Breast epithelium (tissue), 4 donors: ENCODE measurements at places on chromosomes 12 and 14. TPM values are rescaled to one million over a fixed set of nuclear protein-coding genes. Genes with fewer than 3 reads are reported as not detected.

- peak; percentile 53 for DNase-seq
- H3K4me3 ChIP-seq, result no peak overlapping the region
- H3K36me3 ChIP-seq, result no peaks in the 10 kb centered on the region
- H3K27ac ChIP-seq, result peak overlapping the region; percentile 56
- H3K4me1 ChIP-seq, result no peaks in the 10 kb centered on the region
Measured at GRCh38 chr12:96510306-96510764, 21.0 kb downstream of the CFAP54 start.

DNA sequence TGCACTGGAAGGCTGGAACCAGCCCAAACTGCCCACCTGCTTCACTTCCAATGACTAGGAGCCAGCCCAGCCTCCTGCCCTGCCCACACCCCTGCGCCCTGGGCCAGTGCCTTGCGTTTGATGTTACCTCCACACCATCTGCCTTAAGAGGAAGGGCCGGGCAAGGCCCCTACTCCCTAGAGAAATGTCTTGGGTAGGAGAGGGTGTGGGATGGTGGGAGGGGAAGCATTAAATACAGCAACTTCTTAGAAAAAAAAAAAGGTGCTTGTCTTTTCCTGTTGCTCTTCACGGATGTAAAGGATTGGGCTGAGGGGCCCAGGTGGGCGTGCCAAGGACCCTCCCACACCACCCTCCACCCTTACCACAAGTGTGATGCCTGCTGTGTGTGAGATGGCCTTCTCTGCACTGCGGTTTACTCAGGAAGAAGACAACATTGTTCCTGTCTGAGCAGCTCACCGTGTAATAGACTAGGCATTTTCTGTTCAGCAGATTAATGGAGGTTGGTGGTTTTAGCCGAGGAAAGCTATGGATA lies 99.9 kb downstream of the NINJ2 start:
- no peak for DNase-seq
- no peak overlapping the region for H3K4me3 ChIP-seq
- no peak overlapping the region for H3K27ac ChIP-seq
- peaks cover 3% of the 10 kb centered on the region for H3K4me1 ChIP-seq
- H3K27me3 ChIP-seq, result no peaks in the 10 kb centered on the region

Gene NRL
- total RNA-seq, result 2.5 TPM

GRCh38 chr14:96146131-96146771 lies 58.4 kb upstream of the BDKRB2 start:
- H3K4me1 ChIP-seq, result no peaks in the 10 kb centered on the region
- H3K36me3 ChIP-seq, result no peaks in the 10 kb centered on the region
- H3K4me3 ChIP-seq, result no peak overlapping the region
- peak; percentile 85 for DNase-seq
- peak overlapping the region; percentile 52 for H3K27ac ChIP-seq
- H3K27me3 ChIP-seq, result no peaks in the 10 kb centered on the region

Gene IRAK3
- total RNA-seq, result 88.8 TPM

DNA sequence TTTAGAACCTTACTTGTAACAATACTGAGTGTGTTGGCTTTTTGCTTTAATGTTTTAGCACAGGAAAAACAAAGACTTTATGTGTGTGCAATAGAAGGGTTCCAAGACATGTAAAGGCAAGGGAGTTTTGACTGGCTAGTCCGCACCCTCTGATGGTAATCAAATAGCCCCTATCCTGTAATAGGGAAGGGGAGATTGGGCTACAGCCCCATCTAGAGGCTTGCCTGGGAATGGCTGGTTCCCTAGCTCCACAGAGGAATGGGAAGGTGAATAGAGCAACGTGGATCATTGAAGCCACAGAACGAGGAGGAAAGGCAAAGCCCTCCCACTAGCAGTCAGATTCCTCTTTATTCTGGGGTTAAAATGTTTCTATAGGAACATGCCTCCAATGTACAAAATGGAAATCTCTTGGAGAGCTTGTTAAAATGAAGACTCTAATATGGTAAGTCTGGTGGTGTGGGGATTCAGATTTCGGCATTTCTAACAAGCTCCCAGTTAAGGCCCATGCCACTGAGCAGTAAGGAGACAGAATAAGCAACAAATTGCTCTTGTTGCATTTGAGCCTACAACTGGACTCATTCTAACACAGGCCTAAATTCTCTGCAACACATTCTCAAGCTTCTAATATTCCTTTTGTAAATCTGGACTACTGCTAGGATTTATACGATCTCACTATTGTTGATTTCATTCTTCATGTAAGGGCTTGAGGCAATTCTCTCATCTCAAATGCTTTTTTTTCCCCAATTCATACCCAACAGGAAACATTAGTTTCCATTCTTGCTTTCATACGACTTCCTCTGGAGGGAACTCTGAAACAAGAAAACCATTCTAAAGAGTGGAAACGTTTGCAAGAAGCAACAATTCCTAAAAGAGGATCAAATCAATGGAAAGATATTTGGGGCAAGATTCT lies 57.1 kb downstream of the NIN start:
- DNase-seq, result no peak
- peak overlapping the region; percentile 83 for H3K27ac ChIP-seq
- no peaks in the 10 kb centered on the region for H3K4me1 ChIP-seq
- no peaks in the 10 kb centered on the region for H3K36me3 ChIP-seq
- no peak overlapping the region for H3K4me3 ChIP-seq

GRCh38 chr14:74898694-74899093 lies 17.0 kb downstream of the DLST start:
- no peak for DNase-seq
- H3K27ac ChIP-seq, result no peak overlapping the region
- no peaks in the 10 kb centered on the region for H3K27me3 ChIP-seq
- H3K4me3 ChIP-seq, result no peak overlapping the region
- peaks cover 30% of the 10 kb centered on the region for H3K36me3 ChIP-seq
- H3K4me1 ChIP-seq, result no peaks in the 10 kb centered on the region

GRCh38 chr12:89567691-89568239 lies 41.9 kb upstream of the POC1B start:
- DNase-seq, result no peak
- H3K4me1 ChIP-seq, result no peaks in the 10 kb centered on the region
- H3K27ac ChIP-seq, result peak overlapping the region; percentile 69
- H3K4me3 ChIP-seq, result no peak overlapping the region
- H3K36me3 ChIP-seq, result no peaks in the 10 kb centered on the region

DNA sequence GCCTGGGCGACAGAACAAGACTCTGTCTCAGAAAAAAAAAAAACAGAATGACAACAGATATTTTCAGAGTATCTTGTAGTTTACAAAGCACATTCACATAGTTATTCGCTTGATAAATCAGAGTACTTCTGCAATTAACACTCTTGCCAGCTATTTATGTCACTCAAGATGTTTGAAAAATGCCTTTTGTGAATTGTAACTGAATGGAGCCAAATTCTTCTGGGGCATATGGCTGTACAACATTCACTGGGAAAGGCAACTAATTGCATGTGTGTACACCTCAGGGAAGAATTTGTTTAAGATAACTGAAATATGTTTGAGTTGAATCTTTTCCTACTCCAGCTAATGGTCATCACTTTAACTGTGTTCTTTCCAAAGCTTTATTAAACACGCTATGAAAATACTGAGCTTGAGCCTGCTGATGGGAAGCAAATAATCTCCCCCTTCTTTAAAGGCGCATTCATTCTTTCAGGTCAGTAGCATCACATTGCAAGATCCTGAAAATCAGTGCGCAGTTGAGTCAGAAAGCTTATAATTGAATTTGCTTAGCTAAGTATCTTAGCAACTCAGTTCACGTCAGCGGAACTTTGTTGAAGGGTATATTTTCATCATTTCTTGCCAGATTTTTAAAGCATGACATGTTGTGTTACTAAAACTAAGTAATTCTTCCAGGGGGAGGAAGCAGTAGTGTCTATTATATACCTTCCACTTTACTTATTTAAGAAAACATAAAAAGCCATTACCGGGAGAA lies 66.6 kb downstream of the SINHCAF start:
- no peaks in the 10 kb centered on the region for H3K36me3 ChIP-seq
- no peak overlapping the region for H3K27ac ChIP-seq
- DNase-seq, result no peak
- H3K27me3 ChIP-seq, result no peaks in the 10 kb centered on the region
- no peaks in the 10 kb centered on the region for H3K4me1 ChIP-seq

DNA sequence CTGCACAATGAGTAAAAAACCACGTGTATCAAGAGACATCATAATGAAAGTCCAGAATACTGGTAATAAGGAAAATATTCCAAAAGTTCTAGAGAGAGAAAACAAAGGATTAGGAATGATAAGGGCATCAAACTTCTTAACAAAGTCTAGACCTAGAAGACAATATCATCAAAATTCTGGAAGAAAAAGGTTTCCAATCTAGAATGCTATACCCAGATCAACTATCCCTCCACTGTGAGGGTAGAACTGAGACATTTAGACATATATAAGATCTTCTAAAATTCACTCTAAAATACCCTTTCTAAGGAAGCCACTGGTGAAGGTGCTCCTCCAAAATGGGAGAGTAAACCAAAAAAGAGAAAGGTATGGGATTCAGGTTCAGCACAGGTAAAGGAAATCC lies 2.9 kb downstream of the C1RL start:
- H3K27ac ChIP-seq, result no peak overlapping the region
- H3K4me1 ChIP-seq, result no peaks in the 10 kb centered on the region
- no peaks in the 10 kb centered on the region for H3K36me3 ChIP-seq
- H3K27me3 ChIP-seq, result no peaks in the 10 kb centered on the region

DNA sequence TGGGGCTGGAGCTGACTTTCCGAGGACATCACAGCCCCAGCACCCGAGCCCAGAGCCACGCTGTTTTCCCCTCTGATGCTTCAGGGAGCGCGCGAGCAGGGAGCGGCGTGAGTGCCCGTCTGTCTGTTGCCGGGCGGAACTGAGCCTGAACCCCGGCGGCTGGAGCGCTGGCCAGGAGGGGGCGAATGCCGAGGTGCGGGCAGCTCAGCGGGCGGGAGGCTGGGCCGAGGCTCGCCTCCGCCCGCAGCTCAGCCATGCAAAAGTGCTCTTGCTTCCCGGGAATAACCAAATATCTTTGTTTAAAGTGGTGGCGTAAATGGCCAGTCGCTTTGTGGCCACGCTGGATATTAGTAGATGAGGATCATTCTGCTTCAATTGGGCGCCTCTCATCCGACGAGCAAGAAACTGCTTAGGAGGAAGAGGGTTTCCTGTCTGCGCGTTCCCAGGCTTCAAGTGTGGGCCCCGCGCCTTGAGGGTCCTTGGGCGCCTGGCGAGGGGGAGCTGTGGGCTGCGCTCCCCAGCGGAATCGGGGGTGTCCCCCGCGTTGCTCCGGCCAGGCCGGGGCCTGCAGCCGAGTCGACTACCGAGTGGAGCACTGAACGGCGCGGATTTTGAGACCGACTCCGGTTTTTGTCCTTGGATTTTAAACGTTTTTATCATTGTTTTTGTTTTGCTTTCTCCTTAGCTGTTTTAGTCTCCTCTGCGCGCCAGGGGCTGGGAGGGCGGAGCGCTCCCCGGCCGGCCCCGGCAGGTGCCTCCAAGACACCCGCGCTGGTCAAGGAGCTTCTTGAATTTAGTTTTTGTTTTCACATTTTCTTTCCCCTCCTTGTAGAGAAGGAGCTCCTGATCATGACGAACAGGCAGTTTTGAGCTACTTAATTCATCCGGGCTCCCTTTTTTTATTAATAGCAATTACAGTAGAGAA lies 831 bp upstream of the NKX2-1 start:
- no peak for DNase-seq
- no peaks in the 10 kb centered on the region for H3K36me3 ChIP-seq
- H3K27me3 ChIP-seq, result peaks cover 20% of the 10 kb centered on the region

DNA sequence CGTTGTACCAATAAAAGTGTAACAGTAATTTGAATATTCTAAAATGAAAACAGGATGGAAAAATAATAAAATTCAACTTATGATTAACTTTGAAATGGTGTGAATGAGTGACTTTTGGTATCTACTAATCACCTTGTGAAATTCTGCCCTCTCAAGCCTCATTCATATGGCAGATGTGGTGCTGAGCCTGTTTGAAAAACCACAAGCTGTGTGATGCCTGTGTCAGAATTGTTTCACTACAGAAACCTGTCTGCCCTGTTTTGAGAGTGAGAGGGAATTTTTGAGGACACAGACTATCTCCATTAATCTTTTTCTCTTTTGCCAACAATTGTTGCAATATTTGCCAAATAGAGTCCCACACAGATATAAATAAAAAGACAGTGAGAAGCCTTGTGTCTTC lies 3.9 kb upstream of the RNU6-7 start:
- no peak overlapping the region for H3K4me3 ChIP-seq
- DNase-seq, result no peak
- no peaks in the 10 kb centered on the region for H3K36me3 ChIP-seq
- H3K27ac ChIP-seq, result no peak overlapping the region

Gene MFAP5
- 36.7 TPM for total RNA-seq

GRCh38 chr12:54232790-54233189 lies 44.0 kb upstream of the SMUG1 start:
- no peak for DNase-seq
- no peaks in the 10 kb centered on the region for H3K4me1 ChIP-seq
- H3K36me3 ChIP-seq, result no peaks in the 10 kb centered on the region
- H3K4me3 ChIP-seq, result no peak overlapping the region
- H3K27me3 ChIP-seq, result no peaks in the 10 kb centered on the region

GRCh38 chr12:46100551-46101484 lies 110.4 kb upstream of the SCAF11 start:
- H3K27me3 ChIP-seq, result no peaks in the 10 kb centered on the region
- DNase-seq, result no peak
- H3K27ac ChIP-seq, result no peak overlapping the region
- H3K36me3 ChIP-seq, result no peaks in the 10 kb centered on the region
- no peak overlapping the region for H3K4me3 ChIP-seq
- no peaks in the 10 kb centered on the region for H3K4me1 ChIP-seq

DNA sequence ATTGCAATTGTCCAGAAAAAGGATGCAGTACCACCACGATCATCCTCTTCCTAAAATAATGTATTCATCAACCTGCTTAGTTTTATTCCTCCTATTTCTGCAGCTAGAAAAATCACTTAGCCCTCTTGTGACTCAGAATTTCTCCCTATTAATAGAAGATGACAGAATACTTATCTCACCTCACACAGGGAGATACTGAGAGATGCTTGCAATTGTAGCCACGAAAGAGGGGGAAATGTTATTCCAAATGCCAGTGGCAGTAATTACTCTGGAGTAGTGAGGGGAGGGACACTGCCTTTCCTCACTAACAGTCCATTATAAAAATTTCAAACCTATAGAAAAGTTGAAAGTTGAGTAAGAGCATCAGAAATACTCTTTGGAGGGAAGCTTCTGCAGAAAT lies 11.8 kb upstream of the DUSP6 start:
- no peaks in the 10 kb centered on the region for H3K36me3 ChIP-seq
- no peak overlapping the region for H3K27ac ChIP-seq
- no peak for DNase-seq
- no peaks in the 10 kb centered on the region for H3K4me1 ChIP-seq
- no peaks in the 10 kb centered on the region for H3K27me3 ChIP-seq

Gene CFAP251
- 6.7 TPM for total RNA-seq

Gene SLC10A1
- not detected for total RNA-seq

DNA sequence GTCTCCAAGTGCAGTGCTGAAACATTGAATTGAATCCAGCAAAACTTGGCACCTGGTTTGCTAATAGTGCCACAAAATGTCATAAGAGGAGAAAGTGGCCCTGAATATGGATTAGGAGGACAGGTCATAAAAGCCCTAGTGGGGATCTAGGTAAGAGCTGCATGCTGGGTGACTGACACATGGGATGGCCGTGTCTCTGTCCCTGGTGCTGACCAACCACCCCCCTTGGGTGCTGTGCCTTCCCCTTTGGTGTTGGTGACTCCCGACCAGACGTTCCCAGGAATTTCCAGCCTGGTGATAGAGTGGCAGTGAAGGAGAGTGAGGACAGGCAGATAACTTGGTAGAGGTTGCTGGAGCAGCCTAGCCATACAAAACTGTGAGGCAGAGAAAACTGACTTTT lies 142.8 kb downstream of the VRK1 start:
- H3K27ac ChIP-seq, result no peak overlapping the region
- DNase-seq, result no peak
- H3K27me3 ChIP-seq, result no peaks in the 10 kb centered on the region
- no peaks in the 10 kb centered on the region for H3K4me1 ChIP-seq

Gene CLEC4A
- total RNA-seq, result 3.9 TPM
